ENCODE measurements at places on chromosomes 2 and 18. TPM values are rescaled to one million over a fixed set of nuclear protein-coding genes. Genes with fewer than 3 reads are reported as not detected.

GRCh38 chr2:86290596-86291327 is 46.7 kb downstream of the REEP1 start:
- no peak for DNase-seq

- DNase-seq: no peak
Observed at GRCh38 chr2:7429733-7430132, 512.5 kb downstream of the RNF144A start.

GRCh38 chr18:77373730-77374445 is 124.2 kb downstream of the GALR1 start:
- no peak for DNase-seq

DNA sequence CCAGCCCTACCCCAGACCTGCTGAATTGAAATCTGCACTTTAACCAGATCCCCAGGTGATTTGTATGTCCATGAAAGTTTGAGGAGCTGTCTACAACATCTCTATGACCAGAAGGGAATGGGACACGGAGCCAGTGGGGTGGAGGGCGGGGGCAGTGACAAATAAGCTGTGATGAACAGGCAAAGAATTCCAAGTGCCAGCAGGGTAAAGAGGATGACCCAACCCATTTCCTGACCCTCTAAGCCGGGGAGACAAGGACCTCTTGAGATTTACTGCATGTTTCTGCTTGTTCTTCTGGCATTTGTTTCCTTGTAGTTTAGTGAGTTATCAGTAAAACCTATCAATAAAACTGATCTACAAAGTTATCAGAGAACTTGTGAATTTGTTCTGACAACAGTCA is 8.7 kb downstream of the TET3 start:
- DNase-seq: no peak

GRCh38 chr2:135839713-135840112 is 2.7 kb upstream of the LCT start:
- no peak for DNase-seq

GRCh38 chr2:98028101-98028561 is 32.4 kb upstream of the TMEM131 start:
- DNase-seq: no peak

DNA sequence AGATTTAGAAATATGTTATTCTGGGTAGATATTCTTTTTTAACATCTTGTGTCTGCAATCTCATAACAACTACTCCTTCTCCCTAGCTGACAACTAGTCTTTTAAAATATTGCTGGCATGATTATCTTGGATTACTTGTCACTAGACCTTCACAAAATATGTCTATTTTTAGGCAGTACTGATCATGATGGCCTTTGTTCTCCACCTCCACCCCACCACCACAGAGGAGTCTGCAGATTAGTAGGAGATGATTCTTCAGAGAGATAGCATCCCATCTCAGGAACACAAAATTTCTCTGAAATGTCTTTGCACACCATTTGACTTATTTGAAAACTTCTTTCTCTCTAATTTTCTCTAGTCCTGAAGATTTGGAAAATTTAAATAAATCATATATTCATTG is 338.1 kb upstream of the SPHKAP start:
- no peak for DNase-seq

- DNase-seq: no peak
Observed at GRCh38 chr18:51125976-51126375, 71.5 kb downstream of the MEX3C start.

GRCh38 chr2:4909346-4910009 is 782.7 kb upstream of the SOX11 start:
- DNase-seq: no peak

- DNase-seq: no peak
Observed at GRCh38 chr18:28974504-28974903, 797.6 kb upstream of the CDH2 start.

The MEIS1 gene
- total RNA-seq: 3.6 TPM

The RIT2 gene
- not detected for total RNA-seq

Measured in CD4-positive, CD25-positive, alpha-beta regulatory T cell (primary cell).